ENCODE measurements at places on chromosomes 16 and 17. TPM values are rescaled to one million over a fixed set of nuclear protein-coding genes. Genes with fewer than 3 reads are reported as not detected.
A peak's percentile ranks its signal among the peaks of the same experiment; 100 is the strongest.

The MYL4 gene
- total RNA-seq = not detected

The NAGS gene
- 0.42 TPM for total RNA-seq

The WFIKKN1 gene
- 0.10 TPM for total RNA-seq

The MT2A gene
- total RNA-seq = 43.4 TPM

GRCh38 chr17:60970741-60971140 lies 293.1 kb downstream of the BCAS3 start:
- H3K4me3 ChIP-seq = no peak overlapping the region
- H3K27ac ChIP-seq = no peak overlapping the region
- DNase-seq = no peak
- H3K4me1 ChIP-seq = peaks cover 4% of the 10 kb centered on the region
- peaks cover 3% of the 10 kb centered on the region for H3K36me3 ChIP-seq

- H3K4me1 ChIP-seq = peaks cover 49% of the 10 kb centered on the region
- DNase-seq = no peak
- peak overlapping the region; percentile 9 for H3K27ac ChIP-seq
- H3K36me3 ChIP-seq = peaks cover 2% of the 10 kb centered on the region
These were observed 98.3 kb downstream of the CMIP start for GRCh38 chr16:81542609-81543570.

DNA sequence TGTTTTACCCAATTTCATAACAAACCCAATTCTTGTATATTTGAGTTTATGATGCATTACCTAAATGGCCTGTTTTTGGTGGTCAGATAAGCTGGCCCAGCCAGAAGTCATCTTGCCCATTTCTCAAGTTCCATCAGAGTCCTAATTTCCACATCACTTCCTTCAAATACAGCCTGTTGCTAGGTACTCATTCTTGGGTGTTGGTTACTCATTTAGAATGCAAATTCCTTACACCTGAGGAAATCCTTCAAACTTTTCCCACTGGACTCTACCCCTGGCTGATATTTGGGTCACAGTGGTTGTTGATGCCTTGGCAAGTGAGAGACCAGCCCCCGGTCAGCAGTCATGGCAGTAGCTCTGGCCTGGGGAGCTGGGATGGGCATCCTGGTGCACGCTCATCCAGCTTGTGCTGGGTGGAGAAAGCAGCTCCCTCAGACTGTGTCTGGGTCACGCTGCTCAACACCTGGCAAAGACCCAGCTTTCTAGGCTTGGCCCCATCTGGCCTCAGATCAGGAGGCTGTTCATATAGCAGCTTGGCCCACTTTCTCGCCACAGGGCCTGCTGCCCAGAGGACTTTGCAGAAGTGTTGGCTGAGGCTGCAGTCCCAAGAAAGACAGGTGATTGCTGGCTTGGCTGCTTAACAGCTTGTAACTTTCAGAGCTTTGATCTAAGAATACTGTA lies 25.8 kb downstream of the WSB1 start:
- H3K27me3 ChIP-seq = no peaks in the 10 kb centered on the region
- no peak overlapping the region for H3K4me3 ChIP-seq
- H3K27ac ChIP-seq = no peak overlapping the region
- peaks cover 8% of the 10 kb centered on the region for H3K36me3 ChIP-seq
- peaks cover 4% of the 10 kb centered on the region for H3K4me1 ChIP-seq
- DNase-seq = no peak

DNA sequence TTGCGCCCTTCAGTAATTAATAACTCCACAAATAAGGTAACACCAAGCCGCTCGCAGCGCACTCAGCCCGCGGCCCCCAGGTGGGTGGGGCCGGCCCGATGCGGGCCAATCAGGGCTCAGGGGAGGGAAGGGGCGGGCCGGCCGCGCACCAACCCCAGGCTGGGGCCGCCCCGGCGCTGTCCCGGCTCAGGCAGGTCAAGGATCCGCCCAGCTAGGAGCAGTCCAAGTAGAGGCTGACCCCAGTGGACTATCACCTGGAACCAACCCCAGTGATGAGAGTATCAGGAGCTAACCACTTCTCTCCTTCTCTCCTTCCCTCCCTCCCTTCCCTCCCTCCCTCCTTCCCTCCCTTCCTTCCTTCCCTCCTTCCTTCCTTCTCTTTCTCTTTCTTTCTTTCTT lies 110.8 kb downstream of the C16orf78 start:
- no peak overlapping the region for H3K27ac ChIP-seq
- peaks cover 13% of the 10 kb centered on the region for H3K27me3 ChIP-seq
- H3K4me3 ChIP-seq = no peak overlapping the region

DNA sequence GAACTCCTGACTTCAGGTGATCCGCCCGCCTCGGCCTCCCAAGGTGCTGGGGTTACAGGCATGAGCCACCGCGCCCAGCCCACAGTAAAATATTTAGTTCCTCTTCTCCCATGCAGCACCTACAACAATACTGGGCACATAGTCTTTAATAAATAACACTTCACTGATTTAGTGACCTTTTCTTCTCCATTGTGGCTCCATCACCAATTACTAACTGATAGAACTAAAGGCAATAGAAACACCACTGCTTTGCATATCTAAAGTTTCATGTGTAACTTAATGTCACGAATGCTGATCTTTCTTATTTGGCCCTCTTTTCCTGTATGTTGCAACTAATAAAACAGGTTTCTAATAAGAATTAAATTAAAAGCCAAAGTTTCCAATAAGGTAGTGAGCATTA lies 38.9 kb downstream of the TRIM37 start:
- H3K36me3 ChIP-seq = peaks cover 5% of the 10 kb centered on the region
- no peaks in the 10 kb centered on the region for H3K27me3 ChIP-seq
- H3K4me3 ChIP-seq = no peak overlapping the region
- no peak for DNase-seq
- H3K4me1 ChIP-seq = peaks cover 17% of the 10 kb centered on the region
- H3K27ac ChIP-seq = peak overlapping the region; percentile 68

DNA sequence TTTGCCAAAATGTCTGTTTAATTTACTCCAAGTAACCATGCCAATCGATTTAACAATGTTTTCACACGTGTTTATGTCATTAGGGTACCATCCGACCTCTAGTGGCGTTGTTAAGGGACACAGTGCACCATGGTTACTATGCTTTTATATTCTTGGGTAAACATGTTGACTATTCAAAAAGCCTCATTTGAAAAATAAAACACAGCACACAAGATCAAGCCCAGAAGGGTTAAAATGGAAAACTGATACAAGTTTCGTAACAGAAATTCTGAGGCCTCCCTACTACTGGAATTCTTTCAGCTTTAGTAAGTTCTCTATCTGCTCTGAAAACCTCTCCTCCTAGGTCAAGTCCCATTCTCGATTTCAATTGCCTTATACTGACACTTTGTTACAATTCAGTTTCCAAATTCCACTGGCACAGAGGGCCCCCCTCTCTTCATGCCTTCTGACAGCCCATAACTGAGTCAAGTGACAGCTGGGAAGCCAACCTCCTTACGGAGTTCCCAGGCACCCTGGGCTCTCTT lies 2.1 kb downstream of the CFAP20 start:
- DNase-seq = peak; percentile 26
- no peaks in the 10 kb centered on the region for H3K27me3 ChIP-seq
- peak overlapping the region; percentile 97 for H3K4me3 ChIP-seq
- H3K36me3 ChIP-seq = peaks cover 2% of the 10 kb centered on the region
- H3K4me1 ChIP-seq = peaks cover 46% of the 10 kb centered on the region
- peak overlapping the region; percentile 97 for H3K27ac ChIP-seq

DNA sequence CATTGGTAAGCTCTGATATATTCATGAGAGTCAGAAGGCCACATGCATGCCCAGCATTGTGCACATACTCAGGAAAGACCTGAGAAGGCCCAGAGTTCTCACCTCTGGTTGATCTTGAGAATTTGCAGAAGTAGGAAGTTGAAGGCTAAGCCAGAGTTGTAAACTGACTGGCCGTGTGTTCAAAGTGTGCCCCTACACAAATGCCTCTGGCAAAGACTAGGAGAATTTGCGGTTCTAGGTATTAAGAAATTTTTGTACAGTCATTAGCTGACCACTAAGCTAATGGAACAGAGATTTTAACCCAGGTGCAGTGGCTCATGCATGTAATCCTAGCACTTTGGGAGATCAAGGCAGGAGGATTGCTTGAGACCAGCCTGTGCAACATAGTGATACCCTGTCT lies 25.0 kb downstream of the FBXL20 start:
- no peaks in the 10 kb centered on the region for H3K27me3 ChIP-seq
- H3K27ac ChIP-seq = peak overlapping the region; percentile 6
- no peak for DNase-seq

DNA sequence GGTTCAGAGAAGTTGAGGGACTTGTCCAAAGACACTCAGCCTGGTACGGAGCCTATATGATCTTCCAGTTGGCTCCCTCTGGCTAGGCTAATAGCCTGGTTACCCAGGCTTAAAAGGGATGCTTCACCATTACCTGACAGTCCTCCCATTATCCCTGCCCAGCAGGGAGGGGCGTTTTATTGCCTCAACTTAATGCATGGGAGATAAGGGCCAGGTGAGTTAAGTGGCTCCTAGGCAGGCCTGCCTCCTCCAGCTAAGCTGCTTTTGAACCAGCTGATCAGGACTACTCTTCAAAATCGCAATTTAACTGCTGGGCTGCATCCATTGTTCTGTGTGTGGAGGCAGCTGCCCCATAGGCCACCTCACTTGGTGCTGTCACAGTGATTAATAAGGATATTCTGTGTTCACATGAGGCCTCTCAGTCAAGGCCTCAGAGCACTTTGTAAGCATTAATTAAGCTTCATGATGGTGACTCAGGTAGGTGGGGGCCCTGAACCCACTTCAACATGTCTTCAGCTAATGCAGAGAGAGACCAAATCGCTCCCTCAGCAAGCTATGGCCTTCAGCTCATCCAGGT lies 27.9 kb downstream of the SMPD3 start:
- H3K27ac ChIP-seq = peak overlapping the region; percentile 78
- no peak overlapping the region for H3K4me3 ChIP-seq
- no peaks in the 10 kb centered on the region for H3K27me3 ChIP-seq

DNA sequence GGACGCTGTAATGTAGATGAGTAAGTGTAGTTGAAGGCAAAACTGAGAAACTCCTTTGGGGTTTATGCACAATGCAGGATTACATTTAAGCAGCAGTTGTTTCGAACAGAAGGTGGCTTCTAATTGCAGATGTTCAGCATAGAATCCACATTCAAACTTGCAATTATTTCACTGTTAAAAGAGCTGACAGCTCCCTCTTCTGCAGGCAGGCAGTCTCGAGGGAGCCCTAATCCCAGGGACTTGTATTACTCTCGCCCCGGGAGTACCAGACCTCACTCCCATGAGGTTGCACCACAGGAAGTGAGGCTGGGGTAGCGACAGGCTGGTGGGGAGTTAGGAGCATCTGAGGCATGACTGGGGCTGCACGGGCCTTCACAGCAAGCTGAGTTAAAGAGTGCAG lies 484.3 kb upstream of the EEF2KMT start:
- DNase-seq = no peak
- H3K4me1 ChIP-seq = no peaks in the 10 kb centered on the region
- no peaks in the 10 kb centered on the region for H3K27me3 ChIP-seq
- no peaks in the 10 kb centered on the region for H3K36me3 ChIP-seq
- H3K4me3 ChIP-seq = no peak overlapping the region
- H3K27ac ChIP-seq = no peak overlapping the region

DNA sequence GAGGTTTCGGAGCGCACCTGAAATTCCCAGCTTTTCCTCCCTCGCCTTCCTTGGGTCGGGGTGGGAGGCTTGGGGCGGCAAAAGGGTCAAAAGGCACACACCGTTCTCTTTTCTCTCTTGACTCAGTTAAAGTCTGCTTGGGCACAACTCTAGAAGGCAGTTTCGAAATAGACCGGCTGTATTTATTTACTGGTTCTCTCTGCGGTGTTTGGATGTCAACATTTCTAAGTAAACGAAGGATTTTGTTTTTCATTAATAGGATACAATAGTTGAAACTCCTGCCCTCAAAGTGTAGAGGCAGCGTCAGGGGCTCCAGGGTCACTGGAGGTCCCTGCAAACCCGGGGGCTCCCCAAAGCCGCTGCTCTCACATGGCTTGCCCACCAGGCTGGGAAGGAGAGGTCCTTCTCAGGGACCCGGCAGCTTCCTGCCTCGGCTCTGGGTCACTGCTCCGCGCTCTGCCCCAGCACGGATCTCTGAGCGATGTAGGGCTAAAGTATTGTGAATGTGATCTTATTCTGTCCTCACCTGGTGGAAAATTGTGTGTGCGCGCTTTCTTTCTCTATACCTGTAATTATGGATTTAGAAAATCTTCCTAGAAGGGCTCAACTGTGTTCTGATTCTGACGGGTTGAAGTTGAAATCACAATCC lies 952 bp downstream of the BMERB1 start:
- peaks cover 4% of the 10 kb centered on the region for H3K36me3 ChIP-seq
- H3K27ac ChIP-seq = peak overlapping the region; percentile 21
- H3K27me3 ChIP-seq = peaks cover 31% of the 10 kb centered on the region
- peak overlapping the region; percentile 85 for H3K4me3 ChIP-seq
- peaks cover 16% of the 10 kb centered on the region for H3K4me1 ChIP-seq
- no peak for DNase-seq

- no peak overlapping the region for H3K4me3 ChIP-seq
- no peak overlapping the region for H3K27ac ChIP-seq
- no peaks in the 10 kb centered on the region for H3K4me1 ChIP-seq
- DNase-seq = no peak
These were observed 58.5 kb downstream of the ADAMTS18 start for GRCh38 chr16:77376358-77376757.

- no peak for DNase-seq
These were observed 95.2 kb downstream of the MARF1 start for GRCh38 chr16:15547768-15548096.

DNA sequence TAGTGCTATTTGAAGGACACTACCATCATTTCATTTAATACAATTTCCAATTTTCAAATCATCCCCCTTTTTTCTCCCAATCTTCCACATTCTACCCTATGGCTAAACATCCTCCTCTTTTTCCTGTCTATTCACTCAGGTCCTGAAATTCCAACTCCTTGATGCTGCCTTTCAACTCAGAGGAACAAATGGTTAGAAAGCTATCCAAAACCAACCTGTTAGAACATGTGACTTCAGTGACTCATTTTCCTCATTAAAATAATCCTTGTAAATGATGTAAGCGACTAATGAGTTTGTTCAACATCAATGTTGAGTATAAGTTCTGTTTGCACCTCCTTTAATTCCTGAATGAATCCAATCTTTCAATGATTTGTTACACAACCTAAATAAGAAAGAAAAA lies 5.5 kb downstream of the PSMD12 start:
- peak overlapping the region; percentile 92 for H3K27ac ChIP-seq
- H3K4me3 ChIP-seq = peak overlapping the region; percentile 68
- H3K27me3 ChIP-seq = no peaks in the 10 kb centered on the region
- H3K4me1 ChIP-seq = peaks cover 51% of the 10 kb centered on the region

- no peak overlapping the region for H3K27ac ChIP-seq
- DNase-seq = no peak
- H3K27me3 ChIP-seq = no peaks in the 10 kb centered on the region
- no peak overlapping the region for H3K4me3 ChIP-seq
- H3K36me3 ChIP-seq = peaks cover 5% of the 10 kb centered on the region
These were observed 112.4 kb upstream of the NOL11 start for GRCh38 chr17:67605256-67605912.

DNA sequence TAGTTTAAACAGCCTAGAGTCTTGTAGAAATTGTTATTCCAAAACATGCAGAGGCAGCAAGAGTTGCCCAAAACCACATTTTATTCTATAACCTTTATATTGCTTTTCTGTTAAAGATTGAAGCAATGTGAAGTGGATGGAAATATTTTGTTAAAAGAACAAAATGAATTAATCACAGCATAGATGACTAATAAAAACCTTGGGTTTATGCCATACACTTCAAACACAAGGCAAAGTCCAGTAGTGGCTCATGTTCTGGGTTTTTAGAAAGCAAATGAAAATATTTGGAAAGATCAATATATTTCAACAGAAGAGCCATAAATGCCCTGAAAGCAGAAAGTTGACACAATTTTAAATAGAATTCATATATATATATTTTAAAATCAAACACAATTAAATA lies 36.7 kb upstream of the ULK2 start:
- no peak for DNase-seq
- no peak overlapping the region for H3K4me3 ChIP-seq
- H3K27me3 ChIP-seq = no peaks in the 10 kb centered on the region
- H3K27ac ChIP-seq = no peak overlapping the region
- no peaks in the 10 kb centered on the region for H3K4me1 ChIP-seq
